Esophagus squamous epithelium (tissue), 5 donors: ENCODE measurements at places on chromosomes 4 and X. TPM values are rescaled to one million over a fixed set of nuclear protein-coding genes. Genes with fewer than 3 reads are reported as not detected.

DNA sequence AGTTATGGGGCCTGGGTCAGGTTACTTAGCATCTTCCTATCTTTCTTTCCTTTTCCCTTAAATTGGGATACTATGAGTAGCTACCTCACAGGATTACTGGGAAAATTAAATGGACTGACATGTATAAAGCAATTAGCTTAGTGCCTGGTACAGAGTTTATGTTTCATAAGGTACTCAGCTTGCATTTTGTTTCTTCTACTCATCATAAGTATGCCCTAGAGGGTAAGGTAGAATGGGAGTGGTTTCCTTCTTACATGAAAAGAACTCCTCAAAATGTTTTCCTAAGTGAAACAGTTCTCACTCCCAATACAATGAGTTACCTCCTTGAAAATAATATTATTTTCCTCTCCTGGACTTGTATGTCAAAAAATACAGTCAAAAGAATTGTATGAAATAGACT is 75.7 kb downstream of the NPFFR2 start:
- no peak for DNase-seq

DNA sequence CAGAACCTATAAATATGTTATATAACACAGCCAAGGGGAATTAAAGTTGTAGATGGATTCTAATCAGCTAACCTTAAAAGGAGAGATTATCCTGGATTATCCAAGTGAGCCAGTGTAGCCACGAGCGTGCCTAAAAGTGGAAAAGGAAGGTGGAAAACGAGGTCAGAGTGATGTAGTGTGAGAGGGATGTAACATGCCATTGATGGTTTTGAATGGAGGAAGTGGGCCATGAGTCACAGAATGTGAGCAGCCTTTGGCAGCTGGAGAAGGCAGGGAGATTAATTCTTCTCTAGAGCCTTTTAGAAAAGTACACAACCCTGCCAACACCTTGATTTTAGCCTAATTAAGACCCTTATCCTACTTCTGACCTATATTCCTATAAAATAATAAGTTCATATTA is 149.1 kb downstream of the SLC39A8 start:
- no peak for DNase-seq

- no peak for DNase-seq
These were observed 29.6 kb downstream of the REST start for GRCh38 chr4:56937262-56937661.

GRCh38 chrX:108022491-108023089 is 22.3 kb upstream of the VSIG1 start:
- no peak for DNase-seq

DNA sequence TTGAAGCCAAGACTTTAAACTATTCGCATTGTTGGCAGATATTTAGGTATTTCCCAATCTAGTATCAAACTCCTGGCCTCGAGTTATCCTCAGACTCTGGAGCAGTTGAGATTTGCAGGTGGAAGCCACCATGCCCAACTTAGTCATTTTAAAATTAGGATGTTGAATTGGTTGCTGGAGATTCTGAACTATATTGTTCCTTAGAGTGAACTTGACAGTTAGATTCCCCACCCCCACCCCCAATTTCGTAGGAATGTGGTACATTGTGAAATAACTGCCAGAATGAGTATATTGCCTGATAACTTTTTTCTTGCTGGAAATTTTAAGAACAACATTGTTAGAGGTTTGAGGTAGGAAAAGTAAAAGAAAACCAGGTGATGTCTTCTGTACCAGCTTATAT is 2.3 kb downstream of the NOCT start:
- DNase-seq: no peak

DNA sequence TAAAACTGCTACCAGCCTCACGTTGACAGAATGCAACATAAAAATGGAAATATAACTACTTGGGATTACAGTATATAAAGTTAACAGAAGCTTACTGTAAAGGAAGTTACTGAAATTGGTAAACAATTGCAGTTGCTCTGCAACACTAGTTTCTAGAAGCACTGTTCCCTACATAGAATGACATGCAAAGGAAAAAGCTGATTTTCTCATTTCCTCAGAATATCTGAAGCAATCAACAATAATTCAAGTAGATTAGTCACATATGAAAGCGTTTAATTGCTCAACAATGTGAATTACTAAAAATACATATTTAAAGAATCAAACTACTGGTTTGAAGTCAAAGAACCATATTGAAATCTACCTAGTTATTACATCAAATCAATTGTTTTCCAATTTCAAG is 31.8 kb downstream of the PDGFC start:
- DNase-seq: no peak

DNA sequence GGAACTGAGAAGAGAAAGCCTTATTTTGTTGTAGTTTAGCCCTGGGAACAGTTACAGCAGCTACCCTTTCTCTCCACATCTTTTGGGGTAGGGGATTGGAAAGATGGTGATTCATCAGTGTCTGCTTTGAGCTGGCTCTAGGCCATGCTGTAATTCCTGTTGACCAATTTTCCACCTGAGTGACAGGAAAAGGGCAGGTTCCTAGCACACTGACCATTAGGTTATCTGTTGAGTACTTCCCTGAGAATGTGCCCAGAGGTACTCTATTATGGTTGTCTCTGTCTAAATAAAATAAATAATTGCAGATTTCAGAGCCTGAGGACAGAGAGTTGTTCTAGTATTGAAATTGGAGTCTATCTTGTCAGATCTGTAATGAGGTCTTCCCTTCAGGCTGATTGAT is 109.0 kb downstream of the ENOX2 start:
- no peak for DNase-seq

GRCh38 chrX:27883468-27884092 is 75.8 kb downstream of the MAGEB10 start:
- no peak for DNase-seq

GRCh38 chr4:76441881-76442280 is 6.9 kb downstream of the SHROOM3 start:
- DNase-seq: no peak

Gene DMRTC1
- total RNA-seq: not detected

Gene OPHN1
- 6.5 TPM for total RNA-seq

Gene MAP3K15
- not detected for total RNA-seq

Gene SLC7A11
- total RNA-seq: 9.9 TPM
